ENCODE measurements at places on chromosomes 7 and 10. TPM values are rescaled to one million over a fixed set of nuclear protein-coding genes. Genes with fewer than 3 reads are reported as not detected.

The SEMA3E gene
- 1.2 TPM for total RNA-seq

The MOGAT3 gene
- not detected for total RNA-seq

The LRCH4 gene
- 6.5 TPM for total RNA-seq

The TMEM270 gene
- not detected for total RNA-seq

All from G401 (cell line).